Jurkat, Clone E6-1 (cell line): ENCODE measurements at places on chromosomes 4 and X.

- no peak for DNase-seq
Observed at GRCh38 chr4:184439386-184439785, 35.0 kb downstream of the IRF2 start.

- no peak for DNase-seq
Observed at GRCh38 chr4:175034986-175035705, 117.0 kb downstream of the ADAM29 start.

DNA sequence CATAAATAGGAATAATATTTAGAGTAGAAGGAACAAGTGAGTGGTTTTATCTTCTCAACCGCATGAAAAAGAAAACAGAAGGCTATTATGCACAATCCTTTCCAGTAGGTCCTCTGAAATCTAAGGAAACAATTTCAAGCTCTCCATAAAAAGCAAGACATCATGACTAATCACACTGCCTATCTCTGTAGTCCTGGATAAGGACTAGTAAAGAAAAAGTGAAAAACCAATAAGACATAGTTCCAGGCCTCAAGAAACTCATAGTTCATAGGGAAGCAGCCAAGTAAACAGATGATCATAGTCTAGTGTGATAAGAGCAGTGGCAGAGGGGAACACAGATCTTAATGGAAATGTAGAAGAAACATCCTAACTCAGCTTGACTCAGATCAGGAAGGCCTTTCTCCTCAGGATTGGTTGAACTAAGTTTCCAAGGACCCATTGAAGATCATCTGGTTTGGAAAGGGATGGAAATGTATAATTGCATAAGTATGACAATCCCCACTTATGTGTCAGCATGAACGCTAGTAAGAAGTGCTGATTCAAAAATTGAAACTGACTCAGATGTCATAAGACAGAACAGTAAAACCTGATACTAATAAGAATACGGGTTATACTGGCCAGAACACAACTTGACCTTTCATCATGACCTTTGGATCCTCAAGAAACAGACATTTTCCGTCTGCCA, 155.3 kb downstream of the GRIA3 start:
- no peak for DNase-seq

GRCh38 chrX:45621376-45622041, 420.8 kb upstream of the DIPK2B start:
- DNase-seq, result no peak

DNA sequence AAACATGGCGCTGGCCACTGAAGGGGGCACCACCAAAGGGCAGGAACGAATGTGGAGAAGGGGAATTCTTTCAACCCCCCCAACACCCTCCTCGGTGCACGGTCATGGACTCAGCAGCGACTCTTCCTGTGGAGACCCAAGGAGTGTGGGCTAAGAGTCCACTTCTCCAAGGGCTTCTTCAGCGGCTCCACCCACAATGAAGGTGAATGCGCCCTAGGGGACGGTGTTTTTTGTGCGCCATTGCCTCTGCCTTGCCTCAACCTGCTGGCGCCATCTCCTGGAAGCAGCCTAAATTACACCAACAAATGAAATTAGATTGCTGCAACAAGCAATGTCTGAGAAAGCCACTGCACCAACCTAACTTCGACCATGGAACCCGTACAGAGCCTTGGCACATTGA, 169.2 kb upstream of the MAGEB18 start:
- peak; percentile 37 for DNase-seq

- DNase-seq, result no peak
Observed at GRCh38 chr4:138110815-138111214, 131.3 kb downstream of the SLC7A11 start.

DNA sequence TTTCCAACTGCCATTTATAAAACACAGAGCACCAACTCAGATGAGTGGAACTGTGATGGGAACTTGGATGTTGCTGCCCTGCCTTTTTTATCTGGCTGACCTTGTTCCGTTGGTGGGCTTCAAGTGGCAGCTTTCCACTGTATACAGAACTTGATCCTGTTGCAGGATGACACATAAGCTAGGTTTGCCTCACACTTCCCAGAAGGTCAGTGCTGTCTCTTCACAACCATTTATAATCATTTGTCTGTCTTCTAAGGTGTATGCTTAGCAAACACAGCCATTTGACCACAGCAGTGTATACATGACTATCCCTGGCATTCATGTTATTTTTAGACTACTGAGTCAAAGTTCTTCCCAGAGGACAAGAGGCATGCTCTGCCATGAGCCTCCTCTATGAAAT, 20.3 kb downstream of the DGKK start:
- DNase-seq, result no peak
